ENCODE measurements at places on chromosomes 16 and 17. TPM values are rescaled to one million over a fixed set of nuclear protein-coding genes. Genes with fewer than 3 reads are reported as not detected.

The HS3ST3A1 gene
- total RNA-seq = not detected

The HBM gene
- total RNA-seq = not detected

The CETP gene
- not detected for total RNA-seq

The KRTAP2-1 gene
- not detected for total RNA-seq

The SEPTIN12 gene
- total RNA-seq = not detected

The TEX19 gene
- total RNA-seq = 2.1 TPM

The SEPHS2 gene
- 51.3 TPM for total RNA-seq

The GLTPD2 gene
- total RNA-seq = not detected

The TANC2 gene
- total RNA-seq = 53.2 TPM

The ODAD4 gene
- total RNA-seq = 0.98 TPM

DNA sequence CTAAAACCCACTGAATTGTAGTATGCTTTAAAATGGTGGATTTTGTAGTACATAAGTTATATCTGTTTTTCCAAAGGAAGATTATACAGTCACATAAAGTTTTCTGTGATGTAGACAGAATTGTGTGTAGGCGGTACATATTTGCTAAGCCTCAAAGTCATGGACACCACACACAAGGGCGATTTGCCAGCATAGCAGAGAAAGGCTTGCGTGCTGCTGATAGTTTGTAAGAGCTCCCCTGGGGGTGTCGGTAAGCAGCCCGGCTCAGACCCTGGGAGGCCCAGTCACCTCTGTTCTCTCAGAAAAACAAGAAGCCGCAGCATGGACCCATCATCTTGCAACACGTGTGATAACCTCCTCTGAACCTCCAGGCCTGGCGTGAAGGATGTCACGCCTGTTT lies 38.3 kb upstream of the AKTIP start:
- no peak for DNase-seq

- no peak for DNase-seq
Observed at GRCh38 chr17:48755356-48755755, 26.8 kb upstream of the HOXB13 start.

DNA sequence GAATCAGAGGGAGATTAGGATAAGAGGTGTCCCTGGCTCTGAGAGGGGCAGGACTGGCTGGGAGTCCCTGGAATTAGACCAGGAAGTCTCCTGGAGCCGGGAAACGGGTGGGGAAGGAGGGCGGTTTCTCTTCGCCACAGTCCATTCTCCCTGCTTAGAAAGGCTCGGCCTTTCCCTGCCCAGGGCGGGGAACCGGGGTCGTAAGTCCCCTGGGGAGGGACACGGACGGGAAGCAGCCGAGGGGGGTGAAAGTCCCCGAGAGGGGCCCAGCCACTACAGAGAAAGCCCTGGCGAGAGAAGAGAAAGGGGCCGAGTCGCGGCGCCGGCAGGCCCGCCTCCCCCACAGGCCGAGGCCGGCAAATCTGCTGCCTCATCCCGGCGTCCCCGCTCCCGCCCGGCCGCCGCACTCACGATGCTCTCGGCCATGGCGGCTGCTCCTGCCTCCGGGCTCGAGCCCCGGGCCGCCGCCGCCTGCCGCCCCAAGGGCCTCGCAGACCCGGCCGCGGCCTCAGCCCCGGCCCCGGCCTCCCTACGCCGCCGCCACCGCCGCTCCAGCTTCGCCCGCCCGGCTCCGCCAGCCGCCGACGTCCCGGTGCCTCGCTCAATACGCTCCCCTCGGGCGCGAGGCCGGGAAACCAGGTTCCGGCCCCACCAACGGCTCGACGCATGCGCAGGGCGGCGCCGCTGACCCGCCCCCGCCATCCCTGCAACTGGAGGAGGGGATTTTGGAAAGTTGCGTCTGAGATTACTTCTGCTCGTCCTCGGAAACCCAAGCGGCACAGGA lies at the start of the genes NPLOC4 and TSPAN10:
Gene NPLOC4, minus strand, starts transcription at position 608 of the 784 bp plus-strand sequence. Its CDS starts 182 bp downstream, at position 426.
Gene TSPAN10, plus strand, starts transcription at position 692 of the 784 bp plus-strand sequence. CDS start 5,217 bp downstream, outside the sequence.
- peak; percentile 71 for DNase-seq

DNA sequence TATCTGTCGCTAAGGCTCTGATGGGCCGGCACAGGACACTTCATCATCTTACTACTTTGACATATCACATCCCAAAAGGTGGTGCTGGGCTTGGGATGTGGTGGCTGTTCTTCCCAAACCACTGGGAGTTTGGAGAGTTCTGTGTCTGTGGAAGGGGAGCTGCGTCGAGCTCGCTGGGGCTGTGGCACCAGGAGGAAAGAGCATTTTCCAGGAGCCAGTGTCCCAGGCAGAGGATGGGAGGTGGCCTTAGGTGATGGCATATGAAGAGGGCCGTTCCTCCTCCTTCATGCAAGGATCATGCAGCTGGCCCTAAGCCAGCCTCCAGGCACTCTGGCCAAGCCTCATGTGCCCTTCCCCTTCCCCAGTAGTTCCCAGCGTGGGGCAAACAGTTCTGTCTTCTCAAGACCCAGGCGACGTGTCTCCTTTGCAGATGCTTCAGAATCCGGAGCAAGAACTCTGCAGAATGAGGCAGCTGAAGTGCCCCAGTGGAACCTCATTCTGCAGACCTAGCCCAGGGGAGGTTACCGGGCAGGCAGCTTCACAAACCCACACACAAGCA lies 89.4 kb upstream of the TNRC6C start:
- DNase-seq = no peak

DNA sequence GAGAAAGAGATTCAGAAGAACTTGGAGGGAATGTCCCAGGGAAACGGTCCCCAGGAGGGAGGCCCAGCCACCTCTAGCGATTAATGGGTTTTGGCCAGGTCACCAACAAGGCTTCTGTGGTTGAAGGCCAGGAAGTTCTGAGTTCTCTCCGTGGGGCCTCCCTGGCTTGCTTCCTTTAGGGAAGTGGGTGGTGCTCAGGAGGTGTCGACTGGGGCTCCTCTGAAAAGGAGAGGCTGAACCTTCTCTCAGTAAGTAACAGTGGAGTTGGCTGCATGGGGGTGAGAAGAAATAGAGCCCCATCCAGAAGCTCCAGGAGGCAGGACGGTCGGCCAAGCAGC lies 77.1 kb upstream of the GSE1 start:
- DNase-seq = no peak

DNA sequence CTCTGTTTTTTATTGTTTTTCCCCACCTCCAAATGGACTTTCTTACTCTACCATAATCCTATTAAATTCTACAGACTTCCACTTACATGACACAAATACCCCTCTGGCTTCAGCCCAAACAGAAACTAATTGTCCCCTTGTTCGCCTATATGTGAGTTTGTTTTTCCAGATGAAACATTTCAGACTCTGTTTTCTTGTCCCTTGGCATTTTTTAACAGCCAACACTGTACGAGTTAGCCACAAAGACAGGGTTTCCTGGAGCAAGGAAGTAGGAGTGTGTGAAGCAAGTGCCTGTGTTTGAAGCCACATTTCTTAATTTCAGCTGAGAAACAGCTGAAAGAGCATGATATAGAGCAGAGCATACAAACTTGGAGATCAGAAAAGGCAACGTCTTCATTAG lies 382.2 kb upstream of the CDH5 start:
- no peak for DNase-seq

- DNase-seq = no peak
Observed at GRCh38 chr17:57605675-57606105, 139.4 kb downstream of the CCDC182 start.

GRCh38 chr16:76943921-76944320 lies 247.1 kb upstream of the MON1B start:
- DNase-seq = no peak

DNA sequence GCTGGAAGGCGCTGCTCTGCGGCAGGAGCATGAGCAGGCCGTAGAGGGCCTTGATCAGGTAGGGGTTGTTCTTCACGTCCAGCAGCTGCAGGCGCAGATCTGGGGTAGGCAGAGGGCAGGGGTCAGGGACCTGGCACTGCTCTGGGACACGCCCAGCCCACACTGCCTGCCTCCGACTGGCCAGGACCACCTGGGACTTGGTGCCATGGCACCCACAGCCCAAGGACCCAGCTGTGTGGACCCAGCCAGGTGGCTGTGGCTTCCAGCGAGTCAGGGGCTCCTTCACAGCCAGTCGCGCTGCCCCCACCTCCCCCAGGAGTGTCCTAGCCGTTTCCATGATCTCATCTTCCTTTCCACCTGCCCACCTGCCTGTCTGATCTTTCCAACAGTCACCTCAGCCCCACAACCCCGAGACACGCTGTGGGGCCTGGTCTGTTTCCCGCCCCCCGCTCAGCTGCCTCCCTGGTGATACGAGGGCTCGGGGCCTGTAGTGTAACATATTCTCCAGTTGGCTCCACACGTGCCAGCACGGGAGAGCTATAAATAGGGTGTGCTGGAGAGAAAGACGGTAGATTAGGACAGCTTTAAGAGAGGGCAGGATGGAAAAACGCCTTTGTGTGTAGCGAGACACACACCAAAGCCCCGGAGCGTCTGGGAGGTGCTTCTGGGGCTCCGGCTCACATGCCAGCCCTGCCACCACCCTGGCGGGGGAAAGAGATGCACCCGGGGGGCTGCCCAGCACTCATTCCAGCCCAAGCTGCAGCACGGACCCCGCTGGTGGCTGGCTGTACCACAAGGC lies 7.2 kb upstream of the MTSS2 start:
- no peak for DNase-seq

- no peak for DNase-seq
Observed at GRCh38 chr17:37827905-37828650, 83.2 kb upstream of the HNF1B start.

DNA sequence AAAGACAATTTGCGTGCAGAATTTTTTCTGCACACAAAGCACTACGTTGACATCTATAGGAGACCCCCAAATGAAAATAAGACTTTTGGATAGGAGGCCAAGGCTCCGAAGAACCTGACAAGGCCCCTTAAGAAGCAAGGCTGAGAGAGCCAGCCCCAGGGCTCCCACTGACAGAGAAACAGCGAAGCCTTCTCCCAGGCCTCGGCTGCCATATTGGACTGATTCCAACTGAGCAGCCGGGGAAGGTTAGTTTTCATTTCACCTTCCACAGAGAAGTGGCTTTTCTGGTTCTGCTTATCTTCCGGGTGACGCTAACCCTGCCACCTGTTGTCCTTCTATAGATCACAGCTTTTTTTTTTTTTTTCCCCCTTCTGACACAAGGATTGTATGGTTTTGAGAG lies 356.7 kb downstream of the SOX9 start:
- no peak for DNase-seq

DNA sequence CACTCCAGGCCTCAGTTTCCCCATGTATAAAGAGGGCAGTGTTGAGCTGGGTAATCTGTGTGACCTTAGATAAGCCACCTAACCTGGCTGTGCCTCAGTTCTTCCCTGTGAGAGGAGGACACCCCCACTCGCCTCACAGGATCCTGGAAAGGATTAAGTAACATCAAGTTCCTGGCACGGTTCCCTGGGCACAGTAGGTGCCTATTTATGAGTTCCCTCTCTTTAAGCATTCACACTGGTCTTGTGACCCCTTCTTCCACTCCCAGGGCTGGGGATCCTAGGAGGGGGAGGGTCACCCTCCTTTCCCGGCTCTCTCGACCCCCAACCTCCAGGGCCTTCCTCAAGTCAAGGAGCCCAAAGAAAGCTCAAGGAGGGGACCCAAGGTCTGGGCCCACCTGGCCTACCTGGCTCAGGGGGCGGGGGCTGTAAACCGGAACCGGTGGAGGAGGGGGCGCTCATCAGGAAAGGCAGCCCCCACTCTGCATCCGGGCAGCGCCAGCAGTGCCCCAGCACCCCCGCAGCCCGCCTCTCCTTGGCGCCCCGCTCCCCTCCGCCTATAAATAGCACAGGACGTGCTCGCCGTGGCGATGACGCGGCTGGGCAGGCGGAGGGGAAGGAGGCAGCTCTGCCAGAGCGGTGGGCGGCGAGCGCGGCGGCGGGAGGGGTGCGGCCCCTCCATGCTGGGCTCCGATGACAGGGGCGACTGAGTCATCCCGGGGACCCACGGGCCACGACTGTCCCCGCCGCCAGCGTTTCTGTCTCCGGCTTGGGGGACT lies 9.4 kb downstream of the RPL19 start:
- DNase-seq = no peak

DNA sequence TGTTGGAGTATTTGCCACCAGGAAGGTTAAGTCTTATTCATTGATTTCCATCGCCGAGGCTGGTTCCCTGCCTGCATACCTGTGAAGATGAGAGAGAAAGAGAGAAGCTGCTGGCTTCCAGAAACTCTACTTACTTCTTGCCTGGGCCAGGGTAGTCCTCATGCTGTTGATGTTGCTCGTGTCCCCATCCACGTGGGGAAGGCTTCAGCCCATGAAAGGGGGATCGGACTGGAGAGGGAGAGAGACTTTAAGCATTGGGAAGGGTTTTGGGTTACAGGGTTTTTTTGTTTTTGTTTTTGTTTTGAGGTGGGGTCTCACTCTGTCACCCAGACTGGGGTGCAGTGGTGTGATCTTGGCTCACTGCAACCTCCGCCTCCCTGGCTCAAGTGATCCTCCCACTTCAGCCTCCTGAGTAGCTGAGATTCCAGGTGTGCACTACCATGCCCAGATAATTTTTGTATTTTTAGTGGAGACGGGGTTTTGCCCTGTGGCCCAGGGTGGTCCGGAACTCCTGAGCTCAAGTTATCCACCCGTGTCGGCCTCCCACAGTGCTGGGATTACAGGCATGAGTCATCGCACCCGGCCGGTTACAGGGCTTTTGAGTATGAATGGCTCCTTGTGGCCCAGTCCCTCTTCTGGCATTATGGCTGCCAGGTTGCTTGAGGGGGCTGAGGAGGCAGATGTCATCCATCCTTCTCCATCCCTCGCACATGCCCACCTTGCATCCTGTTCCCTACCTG lies 26.6 kb downstream of the ITGB3 start:
- DNase-seq = no peak

GRCh38 chr17:76631821-76632565 lies 11.6 kb downstream of the ST6GALNAC1 start:
- no peak for DNase-seq

DNA sequence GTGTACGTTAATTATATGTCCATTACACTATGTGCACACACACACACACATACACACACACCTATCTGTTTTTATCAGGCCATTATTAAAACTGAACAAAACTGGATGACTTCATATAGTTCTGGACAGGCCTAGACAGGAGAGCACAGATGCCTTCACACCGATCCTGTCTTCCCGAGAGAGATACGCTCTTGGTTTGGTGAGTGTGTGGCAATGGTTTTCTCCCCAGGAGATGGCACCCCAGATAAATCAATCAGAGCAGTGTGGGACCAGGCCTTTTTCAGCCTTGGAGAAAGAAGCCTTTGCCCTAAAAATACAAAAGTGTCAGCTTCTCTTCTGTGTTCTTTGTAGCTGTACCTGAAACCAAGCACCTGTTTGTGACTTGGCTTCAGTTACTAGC lies 83.7 kb downstream of the CPPED1 start:
- DNase-seq = no peak

DNA sequence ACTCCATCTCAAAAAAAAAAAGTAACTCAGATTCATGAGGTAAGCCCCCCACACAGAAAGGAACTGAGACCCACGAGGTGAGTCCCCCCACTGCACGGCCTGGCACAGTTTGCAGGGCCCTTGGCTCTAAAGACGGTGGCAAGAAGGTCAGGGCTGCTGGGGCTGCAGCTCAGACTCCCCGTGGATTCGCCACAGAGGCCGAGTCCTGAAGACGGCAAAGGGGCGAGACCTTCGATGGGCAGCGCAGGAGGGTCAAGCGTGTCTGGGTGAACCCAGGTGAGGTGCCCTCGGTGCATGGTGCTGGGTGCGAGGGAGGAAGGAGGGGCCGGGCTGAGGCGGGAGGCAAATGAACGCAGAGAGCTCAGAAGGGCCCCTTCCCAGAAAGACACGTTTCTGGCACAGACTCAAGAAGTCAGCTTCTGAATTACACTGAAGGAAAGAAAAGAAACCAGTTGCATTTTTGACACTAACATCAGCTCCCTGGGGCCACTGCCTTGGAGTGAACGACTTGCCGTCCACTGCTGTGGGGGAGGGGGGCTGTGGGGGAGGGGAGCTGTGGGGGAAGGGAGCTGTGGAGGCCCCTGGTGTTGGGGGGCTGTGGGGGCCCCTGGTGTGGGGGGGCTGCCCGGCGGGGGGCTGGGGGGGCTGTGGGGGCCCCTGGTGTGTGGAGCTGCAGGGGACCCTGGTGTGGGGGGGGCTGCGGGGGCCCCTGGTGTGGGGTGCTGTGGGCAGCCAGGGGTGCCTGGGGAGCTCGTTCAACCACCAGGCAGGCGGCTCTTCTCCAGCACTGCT lies 69.8 kb upstream of the METRNL start:
- DNase-seq = no peak
